ENCODE measurements at places on chromosomes 3 and 15. TPM values are rescaled to one million over a fixed set of nuclear protein-coding genes. Genes with fewer than 3 reads are reported as not detected.

HACD3 gene
- 49.9 TPM for total RNA-seq

XXYLT1 gene
- total RNA-seq: 7.8 TPM

MYL3 gene
- 2.1 TPM for total RNA-seq

GOLGA6A gene
- not detected for total RNA-seq

MORC1 gene
- total RNA-seq: not detected

XRN1 gene
- total RNA-seq: 54.5 TPM

- H3K4me1 ChIP-seq: no peaks in the 10 kb centered on the region
- no peak overlapping the region for H3K4me3 ChIP-seq
- H3K27ac ChIP-seq: no peak overlapping the region
- no peaks in the 10 kb centered on the region for H3K27me3 ChIP-seq
- H3K36me3 ChIP-seq: no peaks in the 10 kb centered on the region
Observed at GRCh38 chr3:168398371-168399025, 302.8 kb upstream of the GOLIM4 start.

GRCh38 chr3:58073301-58074108 lies 65.3 kb downstream of the FLNB start:
- no peak for DNase-seq
- H3K4me1 ChIP-seq: peaks cover 3% of the 10 kb centered on the region
- H3K36me3 ChIP-seq: no peaks in the 10 kb centered on the region
- H3K27me3 ChIP-seq: no peaks in the 10 kb centered on the region

DNA sequence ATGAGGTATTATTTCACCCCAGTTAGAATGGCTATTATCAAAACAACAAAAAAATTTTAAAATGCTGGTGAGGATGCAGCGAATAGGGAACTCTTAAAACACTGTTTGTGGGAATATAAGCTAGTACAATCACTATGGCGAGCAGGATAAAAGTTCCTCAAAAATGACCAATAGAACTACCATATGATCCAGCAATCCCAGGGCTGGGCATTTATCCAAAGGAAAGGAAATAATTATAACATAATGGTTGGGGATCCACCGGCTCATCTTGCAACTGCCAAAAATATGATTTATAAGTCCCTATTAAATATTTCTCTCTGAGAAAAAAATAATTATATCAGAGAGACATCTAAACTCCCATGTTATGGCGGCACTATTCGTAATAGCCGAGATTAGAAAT lies 127.6 kb upstream of the MME start:
- no peaks in the 10 kb centered on the region for H3K36me3 ChIP-seq
- DNase-seq: no peak
- no peak overlapping the region for H3K4me3 ChIP-seq
- H3K4me1 ChIP-seq: no peaks in the 10 kb centered on the region
- H3K27ac ChIP-seq: no peak overlapping the region

- peaks cover 5% of the 10 kb centered on the region for H3K36me3 ChIP-seq
- H3K27me3 ChIP-seq: no peaks in the 10 kb centered on the region
- H3K4me1 ChIP-seq: no peaks in the 10 kb centered on the region
- no peak overlapping the region for H3K4me3 ChIP-seq
- DNase-seq: peak; percentile 42
- no peak overlapping the region for H3K27ac ChIP-seq
Observed at GRCh38 chr3:67401921-67402320, 252.5 kb downstream of the SUCLG2 start.

DNA sequence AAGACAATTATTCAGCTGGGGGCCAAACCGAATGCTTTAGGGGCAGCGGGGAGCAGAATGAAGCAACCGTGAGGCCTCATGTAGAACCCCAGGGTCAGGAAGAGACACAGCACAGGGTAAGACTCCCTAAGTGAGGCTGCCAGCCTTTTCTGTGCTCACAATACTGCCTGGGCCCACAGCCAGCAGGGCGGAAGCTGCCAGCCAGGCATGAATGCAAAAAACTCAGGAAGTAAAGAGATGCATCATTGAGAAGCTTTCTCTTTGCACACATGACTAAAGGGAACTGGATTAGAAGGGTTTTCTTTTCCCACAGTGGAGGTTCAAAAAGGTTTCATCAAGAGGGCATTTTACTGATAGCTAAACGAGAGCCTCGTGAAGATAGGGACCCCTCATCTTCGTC lies 33.3 kb downstream of the CA12 start:
- H3K4me1 ChIP-seq: peaks cover 9% of the 10 kb centered on the region
- no peaks in the 10 kb centered on the region for H3K27me3 ChIP-seq
- H3K36me3 ChIP-seq: no peaks in the 10 kb centered on the region
- peak; percentile 78 for DNase-seq
- H3K4me3 ChIP-seq: no peak overlapping the region
- no peak overlapping the region for H3K27ac ChIP-seq

DNA sequence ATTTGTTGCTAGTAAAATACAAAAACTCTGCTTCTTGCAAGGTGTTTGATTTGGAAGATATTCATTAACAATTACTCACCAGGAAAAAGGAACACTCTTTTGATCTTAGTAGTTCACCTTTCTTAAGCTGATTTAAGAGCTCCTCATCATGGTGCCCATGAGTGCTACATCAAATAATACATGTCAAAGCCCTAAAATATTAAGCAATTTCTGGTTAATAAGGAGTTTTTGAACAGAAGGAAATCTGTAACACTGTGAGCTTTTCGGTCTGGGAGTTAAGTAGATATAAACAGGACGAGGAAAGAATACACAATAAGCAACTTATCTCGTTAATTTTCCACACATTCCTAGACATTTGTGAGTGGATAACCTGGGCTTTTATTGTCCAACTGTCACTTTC lies 83.9 kb upstream of the DCBLD2 start:
- no peaks in the 10 kb centered on the region for H3K36me3 ChIP-seq
- no peak for DNase-seq
- peaks cover 11% of the 10 kb centered on the region for H3K4me1 ChIP-seq

DNA sequence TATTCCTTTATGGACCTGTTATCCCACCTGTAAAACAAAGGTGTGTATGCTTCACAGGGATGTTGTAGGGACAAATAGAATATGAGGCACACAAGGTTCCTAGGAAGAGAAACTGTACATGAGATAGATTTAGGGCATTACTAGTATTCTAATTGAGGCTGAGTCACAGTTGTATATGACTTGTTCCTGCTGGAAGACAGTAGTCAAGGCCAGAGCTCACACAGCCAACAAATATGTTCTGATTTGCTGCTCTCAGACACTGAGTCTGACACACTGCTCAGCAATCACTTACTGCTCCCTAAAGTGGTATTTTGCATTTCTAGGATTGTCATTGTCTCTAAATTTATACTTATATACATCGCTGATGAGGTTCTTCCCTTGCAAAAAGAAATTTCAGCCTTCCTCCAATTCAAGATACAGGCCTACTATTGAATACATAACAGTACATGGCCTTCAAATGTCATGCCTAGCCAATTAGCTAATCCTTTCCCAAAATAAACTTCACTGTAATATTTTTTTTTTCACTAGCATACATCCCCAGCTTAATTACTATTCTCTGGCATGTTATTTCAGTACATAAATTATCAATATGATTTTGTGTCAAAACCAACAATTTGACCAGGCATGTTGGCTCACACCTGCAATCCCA lies 69.8 kb downstream of the TIGIT start:
- H3K36me3 ChIP-seq: no peaks in the 10 kb centered on the region
- H3K27me3 ChIP-seq: no peaks in the 10 kb centered on the region
- no peak overlapping the region for H3K4me3 ChIP-seq
- H3K27ac ChIP-seq: no peak overlapping the region
- no peak for DNase-seq
- H3K4me1 ChIP-seq: no peaks in the 10 kb centered on the region

- H3K36me3 ChIP-seq: no peaks in the 10 kb centered on the region
- no peak for DNase-seq
- H3K27ac ChIP-seq: no peak overlapping the region
- H3K27me3 ChIP-seq: no peaks in the 10 kb centered on the region
- no peak overlapping the region for H3K4me3 ChIP-seq
- H3K4me1 ChIP-seq: no peaks in the 10 kb centered on the region
Observed at GRCh38 chr3:55476515-55476914, 10.6 kb downstream of the WNT5A start.

GRCh38 chr3:178500631-178501030 lies 35.6 kb upstream of the KCNMB2 start:
- DNase-seq: no peak
- no peak overlapping the region for H3K27ac ChIP-seq
- H3K36me3 ChIP-seq: no peaks in the 10 kb centered on the region
- H3K4me3 ChIP-seq: no peak overlapping the region
- no peaks in the 10 kb centered on the region for H3K27me3 ChIP-seq

- no peak overlapping the region for H3K27ac ChIP-seq
- H3K4me3 ChIP-seq: no peak overlapping the region
- no peaks in the 10 kb centered on the region for H3K27me3 ChIP-seq
- H3K4me1 ChIP-seq: peaks cover 3% of the 10 kb centered on the region
- DNase-seq: no peak
- H3K36me3 ChIP-seq: no peaks in the 10 kb centered on the region
Observed at GRCh38 chr3:119774444-119774843, 7.5 kb upstream of the NR1I2 start.

GRCh38 chr3:168427835-168428475 lies 332.2 kb upstream of the GOLIM4 start:
- no peaks in the 10 kb centered on the region for H3K36me3 ChIP-seq
- no peak for DNase-seq
- H3K27me3 ChIP-seq: no peaks in the 10 kb centered on the region
- no peak overlapping the region for H3K4me3 ChIP-seq
- no peaks in the 10 kb centered on the region for H3K4me1 ChIP-seq
- H3K27ac ChIP-seq: no peak overlapping the region
